ENCODE measurements at places on chromosomes 1 and 21.

DNA sequence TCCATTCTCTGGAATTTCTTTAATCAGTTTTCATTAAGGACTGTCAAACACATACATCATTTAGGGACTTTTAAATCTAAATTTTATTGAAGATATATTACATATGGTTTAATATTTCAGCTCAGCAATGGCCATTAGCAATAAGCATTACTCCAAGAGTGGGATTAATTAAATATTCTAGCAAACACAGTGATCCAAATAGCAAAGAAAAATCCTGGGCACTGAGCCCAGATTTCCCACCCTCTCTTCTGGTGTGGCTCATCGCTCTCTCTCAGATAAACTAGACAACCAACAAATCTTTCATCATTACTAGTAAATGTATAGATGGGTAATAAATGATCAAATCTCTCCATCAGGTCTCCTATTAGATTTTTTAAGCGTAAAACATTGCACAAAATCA lies 53.5 kb upstream of the FOXD3 start:
- no peak overlapping the region for H3K27ac ChIP-seq
- H3K27me3 ChIP-seq: no peaks in the 10 kb centered on the region
- H3K4me3 ChIP-seq: no peak overlapping the region
- H3K36me3 ChIP-seq: no peaks in the 10 kb centered on the region

DNA sequence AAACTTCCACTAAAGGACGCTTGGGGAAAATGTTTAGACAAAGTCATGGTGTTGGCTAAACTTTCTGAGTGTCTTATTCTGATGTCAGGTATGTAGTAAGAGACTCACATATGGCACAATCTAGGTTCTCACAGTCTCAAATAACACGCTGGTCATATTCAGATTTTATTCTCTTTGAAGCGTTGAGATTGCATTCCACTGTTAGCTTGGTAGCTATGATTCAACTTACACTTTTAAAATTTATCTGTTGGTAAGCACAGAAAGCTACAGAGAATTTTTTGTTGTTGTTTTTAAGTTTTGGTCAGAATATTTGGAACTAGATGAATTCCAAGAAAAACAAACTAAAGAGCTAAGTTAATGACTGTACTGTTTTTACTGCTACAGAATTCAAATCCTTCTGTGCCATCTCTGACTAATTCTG lies 126.7 kb downstream of the PRRX1 start:
- H3K4me1 ChIP-seq: no peaks in the 10 kb centered on the region
- H3K27ac ChIP-seq: no peak overlapping the region
- no peak overlapping the region for H3K4me3 ChIP-seq

- DNase-seq: no peak
- H3K27me3 ChIP-seq: no peaks in the 10 kb centered on the region
- H3K4me1 ChIP-seq: no peaks in the 10 kb centered on the region
- no peak overlapping the region for H3K4me3 ChIP-seq
- no peaks in the 10 kb centered on the region for H3K36me3 ChIP-seq
Observed at GRCh38 chr1:197788741-197789739, 13.8 kb upstream of the DENND1B start.

- H3K4me3 ChIP-seq: peak overlapping the region; percentile 68
- no peaks in the 10 kb centered on the region for H3K36me3 ChIP-seq
- peaks cover 5% of the 10 kb centered on the region for H3K27me3 ChIP-seq
- H3K4me1 ChIP-seq: peaks cover 2% of the 10 kb centered on the region
- DNase-seq: peak; percentile 64
Observed at GRCh38 chr1:145871994-145872924, 13.4 kb upstream of the PIAS3 start.

GRCh38 chr21:44758781-44759627 lies 42.6 kb downstream of the UBE2G2 start:
- H3K27me3 ChIP-seq: no peaks in the 10 kb centered on the region
- no peak overlapping the region for H3K4me3 ChIP-seq
- H3K36me3 ChIP-seq: no peaks in the 10 kb centered on the region
- H3K4me1 ChIP-seq: no peaks in the 10 kb centered on the region

DNA sequence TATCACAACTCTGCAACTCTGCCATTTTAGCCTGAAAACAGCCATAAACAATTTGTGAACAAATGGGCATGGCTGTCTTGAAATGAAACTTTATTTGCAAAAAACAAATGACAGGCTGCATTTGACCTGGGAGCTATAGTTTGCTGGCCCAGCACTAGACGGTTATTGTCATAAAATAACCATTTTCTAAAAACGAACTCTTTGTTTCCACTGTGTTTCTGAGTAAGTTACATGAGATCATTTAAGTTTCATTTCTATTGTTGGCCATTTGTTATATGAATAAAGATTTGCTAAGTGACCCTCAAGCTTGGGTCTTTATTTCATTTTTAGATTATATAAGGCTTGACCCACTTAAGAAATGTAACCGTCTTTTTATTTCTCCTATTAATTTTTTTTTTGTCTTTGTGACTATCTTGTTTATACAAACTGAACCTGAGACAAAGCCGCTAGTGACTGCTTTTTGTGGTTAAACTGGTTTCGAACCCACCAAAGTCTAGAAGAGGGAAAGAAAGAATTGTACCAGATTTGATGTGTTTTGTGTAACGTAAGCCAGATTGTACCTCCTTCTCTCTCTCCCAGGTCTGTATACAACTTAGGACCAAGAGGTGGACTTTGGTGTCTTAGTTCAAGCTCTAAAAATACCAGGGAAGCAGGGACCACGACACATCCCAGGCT lies 12.9 kb upstream of the KCNJ15 start:
- peaks cover 2% of the 10 kb centered on the region for H3K4me1 ChIP-seq
- H3K4me3 ChIP-seq: no peak overlapping the region
- no peaks in the 10 kb centered on the region for H3K27me3 ChIP-seq
- H3K27ac ChIP-seq: no peak overlapping the region
- no peak for DNase-seq

- H3K27me3 ChIP-seq: no peaks in the 10 kb centered on the region
- peaks cover 18% of the 10 kb centered on the region for H3K36me3 ChIP-seq
- H3K4me3 ChIP-seq: no peak overlapping the region
Observed at GRCh38 chr1:151051356-151052009, 3.9 kb downstream of the C1orf56 start.

- peak; percentile 6 for DNase-seq
- no peaks in the 10 kb centered on the region for H3K36me3 ChIP-seq
- H3K4me3 ChIP-seq: no peak overlapping the region
- no peaks in the 10 kb centered on the region for H3K27me3 ChIP-seq
- H3K4me1 ChIP-seq: no peaks in the 10 kb centered on the region
Observed at GRCh38 chr1:152398812-152399698, 15.0 kb downstream of the CRNN start.

DNA sequence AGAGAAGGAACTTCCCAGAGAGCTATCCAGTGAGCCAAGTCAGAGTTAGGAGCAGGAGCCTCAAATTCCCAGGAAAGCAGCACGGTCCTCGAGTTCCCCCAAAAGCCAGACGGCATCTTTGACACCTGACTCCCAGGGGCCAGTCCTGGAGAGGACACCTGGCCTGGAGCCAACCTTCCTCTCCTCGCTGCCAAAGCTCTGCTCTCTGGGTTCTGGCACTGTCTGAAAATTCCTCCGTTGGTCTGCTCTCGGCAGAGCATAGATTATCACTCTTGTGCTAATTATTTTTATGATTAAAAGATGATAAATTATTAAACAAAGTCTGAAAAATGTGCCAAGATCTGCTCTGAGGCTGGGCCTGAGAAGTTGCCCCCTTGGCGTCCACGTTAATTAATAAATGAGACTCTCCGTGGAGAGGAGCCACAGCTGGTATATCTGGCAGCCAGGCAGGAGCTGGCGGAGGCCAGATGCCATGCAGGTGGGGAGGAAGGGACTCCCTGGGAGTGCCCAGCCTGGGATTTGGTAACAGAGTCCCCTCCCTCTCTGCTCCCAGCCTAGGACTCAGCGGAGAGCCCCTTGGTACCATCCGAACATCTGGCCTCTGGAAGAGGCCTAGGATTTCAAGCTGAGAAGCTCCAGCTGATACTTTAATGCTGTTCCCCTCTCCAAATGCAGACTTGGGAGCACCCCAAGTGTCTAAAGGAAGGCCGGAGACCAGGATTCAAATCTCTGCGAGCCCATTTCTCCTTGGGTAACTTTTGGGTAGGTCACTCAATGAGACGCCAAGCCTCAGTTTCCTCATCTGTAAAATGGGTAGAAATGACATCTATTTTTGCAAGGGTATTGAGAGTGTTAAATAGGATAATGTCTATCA lies 163.7 kb upstream of the POU3F1 start:
- no peaks in the 10 kb centered on the region for H3K36me3 ChIP-seq
- H3K27ac ChIP-seq: no peak overlapping the region
- no peak overlapping the region for H3K4me3 ChIP-seq
- DNase-seq: no peak
- no peaks in the 10 kb centered on the region for H3K4me1 ChIP-seq

DNA sequence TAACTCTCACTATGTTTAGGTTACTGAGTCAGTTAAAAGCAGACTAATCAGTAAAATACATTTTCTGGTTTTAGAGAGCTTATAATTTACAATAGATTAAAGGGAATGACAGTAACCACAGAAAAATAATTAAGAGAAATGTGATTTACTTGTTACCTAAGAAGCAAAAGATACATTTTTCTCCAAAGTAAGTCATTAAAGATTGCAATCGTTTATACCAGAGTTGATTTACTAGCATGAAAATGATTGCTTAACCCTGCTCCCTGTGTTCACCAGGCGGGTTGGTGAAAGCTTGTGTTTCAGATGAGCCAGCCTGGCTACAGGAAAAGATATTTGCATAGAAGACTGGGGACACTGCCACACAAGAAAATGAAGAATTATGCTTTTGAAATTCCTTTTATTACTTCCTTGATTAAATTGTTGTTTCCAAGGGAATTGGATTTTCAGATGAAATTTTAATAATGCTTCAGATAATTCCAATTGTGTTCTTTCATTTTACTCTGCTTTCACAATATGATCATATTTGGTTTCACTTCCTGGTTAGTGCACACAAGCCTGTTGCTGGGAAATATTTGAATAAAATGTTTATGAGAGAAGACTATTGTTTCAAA lies 27.9 kb downstream of the LRRC8B start:
- H3K27ac ChIP-seq: no peak overlapping the region
- H3K4me3 ChIP-seq: no peak overlapping the region
- no peak for DNase-seq
- no peaks in the 10 kb centered on the region for H3K36me3 ChIP-seq

DNA sequence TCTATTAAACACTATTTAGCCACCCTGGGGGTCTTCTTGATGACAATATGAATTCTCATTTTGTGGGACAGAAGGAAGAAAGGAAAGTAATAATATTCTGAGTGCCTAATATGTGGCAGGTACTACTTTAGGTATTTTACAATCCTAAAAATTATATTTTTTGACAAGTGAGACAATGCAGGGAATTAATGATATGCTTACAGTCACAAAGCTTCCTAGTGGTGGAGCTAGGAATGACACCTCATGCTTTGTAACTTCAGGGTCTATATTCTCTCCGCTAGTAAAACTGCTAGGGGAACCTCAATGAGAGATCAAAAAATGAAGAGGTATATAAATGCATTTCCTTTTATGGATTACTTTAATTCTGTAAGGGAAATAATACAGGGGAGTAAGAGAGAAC lies 44.3 kb downstream of the TPR start:
- H3K27me3 ChIP-seq: no peaks in the 10 kb centered on the region
- H3K27ac ChIP-seq: no peak overlapping the region
- DNase-seq: no peak
- H3K4me3 ChIP-seq: no peak overlapping the region

DNA sequence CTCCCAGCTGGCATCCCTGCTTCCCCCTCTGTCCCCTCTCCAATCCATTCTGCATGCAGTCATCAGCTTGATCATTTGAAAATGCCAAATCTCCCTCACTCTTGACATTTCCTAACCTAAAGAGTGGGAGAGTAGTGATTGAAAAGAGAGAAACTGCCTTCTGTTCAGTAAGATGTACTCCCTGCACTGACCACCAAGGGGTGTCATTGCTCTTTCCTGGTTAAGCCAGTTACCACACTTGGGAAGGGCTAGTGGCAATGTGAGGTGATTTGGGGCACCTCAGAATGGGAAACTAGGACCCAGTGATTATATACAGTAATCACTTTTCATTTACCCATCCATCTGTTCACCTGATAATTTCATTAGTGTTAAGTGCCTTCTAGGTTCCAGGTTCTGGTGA lies 6.9 kb upstream of the TMEM269 start:
- no peak overlapping the region for H3K27ac ChIP-seq
- no peaks in the 10 kb centered on the region for H3K27me3 ChIP-seq

DNA sequence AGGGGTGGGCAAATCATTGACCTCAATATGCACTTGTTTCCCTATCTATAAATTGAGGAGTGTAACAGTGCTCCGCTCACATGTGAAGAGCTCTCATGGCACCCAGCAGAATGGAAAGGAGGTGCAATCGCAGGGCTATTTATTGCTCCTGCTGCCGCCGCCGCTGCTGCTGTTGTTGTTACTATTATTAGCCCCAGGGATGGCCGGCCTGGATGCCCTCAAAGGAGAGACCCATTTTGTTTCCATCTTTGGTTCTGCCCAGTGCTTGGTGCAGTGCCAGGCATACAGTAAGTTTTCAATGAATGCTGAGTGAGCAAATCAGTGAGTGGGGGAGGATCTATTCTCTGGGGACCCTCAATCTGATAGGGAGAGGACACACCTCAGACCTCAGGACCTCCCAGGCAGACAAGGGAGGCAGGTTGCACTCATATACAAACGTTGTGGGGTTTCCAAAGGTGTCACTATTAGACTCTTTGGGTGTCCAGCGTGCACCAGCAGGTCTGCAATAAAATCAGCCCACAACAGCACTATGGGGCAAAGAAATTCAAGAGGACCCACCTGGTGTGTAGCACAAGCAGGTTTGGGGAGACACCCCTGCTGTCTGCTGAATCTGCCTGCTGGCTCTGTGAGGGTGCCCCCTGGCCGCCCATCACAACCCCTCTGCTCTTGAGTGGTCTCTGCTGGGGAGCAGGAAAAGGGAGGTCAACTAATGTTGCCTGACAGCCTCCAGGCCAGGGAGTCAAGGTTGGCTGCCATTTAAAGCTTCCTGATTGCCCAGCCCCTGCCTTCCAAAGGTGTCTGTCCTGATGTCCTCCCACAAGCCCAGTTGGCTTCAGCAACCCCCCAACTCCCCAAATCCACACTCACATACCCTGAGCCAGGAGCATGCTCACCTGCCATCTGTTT lies 136.3 kb downstream of the ACTL8 start:
- H3K27ac ChIP-seq: no peak overlapping the region
- DNase-seq: no peak
- no peaks in the 10 kb centered on the region for H3K36me3 ChIP-seq
- no peak overlapping the region for H3K4me3 ChIP-seq
- H3K27me3 ChIP-seq: peaks cover 4% of the 10 kb centered on the region

- no peak overlapping the region for H3K27ac ChIP-seq
- no peak overlapping the region for H3K4me3 ChIP-seq
- peak; percentile 82 for DNase-seq
- no peaks in the 10 kb centered on the region for H3K27me3 ChIP-seq
- no peaks in the 10 kb centered on the region for H3K36me3 ChIP-seq
Observed at GRCh38 chr1:17441265-17441992, 2.0 kb upstream of the RCC2 start.

DNA sequence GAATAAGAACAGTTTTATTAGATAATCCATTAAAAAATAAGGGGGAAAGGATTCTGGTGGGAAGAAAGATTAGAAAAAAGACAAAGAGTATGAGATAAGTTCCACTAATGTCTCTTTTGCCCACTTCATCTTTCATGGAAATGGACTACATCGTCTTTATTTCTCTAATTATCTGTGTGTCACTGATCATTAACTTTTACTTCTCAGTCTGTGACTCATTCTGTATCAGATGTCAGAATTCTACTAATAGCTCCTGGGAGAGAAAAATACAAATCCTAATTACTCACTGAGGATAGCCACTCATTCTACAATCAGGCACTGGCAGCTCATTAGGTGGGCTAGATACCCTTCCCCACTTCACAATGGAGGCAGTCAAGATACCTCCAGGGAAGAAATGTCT lies 41.7 kb downstream of the ILDR2 start:
- no peak overlapping the region for H3K27ac ChIP-seq
- no peak overlapping the region for H3K4me3 ChIP-seq
- DNase-seq: no peak
- no peaks in the 10 kb centered on the region for H3K27me3 ChIP-seq
- H3K4me1 ChIP-seq: no peaks in the 10 kb centered on the region
